Fibroblast of villous mesenchyme (primary cell): ENCODE measurements at places on chromosomes 16 and 17.
A peak's percentile ranks its signal among the peaks of the same experiment; 100 is the strongest.

GRCh38 chr16:83345846-83346640 lies 461.7 kb upstream of the HSBP1 start:
- no peak for DNase-seq

DNA sequence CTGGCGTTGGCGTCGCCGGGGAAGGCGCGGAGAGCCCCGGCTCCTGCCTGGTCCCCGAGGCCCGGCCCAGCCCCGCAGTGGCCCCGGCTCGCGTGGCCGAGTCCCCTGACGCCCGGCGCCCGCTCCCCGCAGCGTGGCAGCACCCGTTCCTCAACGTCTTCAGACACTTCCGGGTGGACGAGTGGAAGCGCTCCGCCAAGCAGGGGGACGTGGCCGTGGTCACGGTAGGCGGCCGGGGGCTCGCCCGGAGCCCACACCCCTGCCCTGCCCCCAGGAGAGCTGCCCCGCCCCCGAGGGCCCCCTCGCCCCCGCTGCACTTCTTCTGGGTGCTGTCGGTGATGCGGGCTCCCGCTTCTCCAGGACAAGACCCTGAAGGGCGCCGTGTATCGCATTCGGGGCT lies 466 bp downstream of the WDR90 start:
- DNase-seq: no peak

DNA sequence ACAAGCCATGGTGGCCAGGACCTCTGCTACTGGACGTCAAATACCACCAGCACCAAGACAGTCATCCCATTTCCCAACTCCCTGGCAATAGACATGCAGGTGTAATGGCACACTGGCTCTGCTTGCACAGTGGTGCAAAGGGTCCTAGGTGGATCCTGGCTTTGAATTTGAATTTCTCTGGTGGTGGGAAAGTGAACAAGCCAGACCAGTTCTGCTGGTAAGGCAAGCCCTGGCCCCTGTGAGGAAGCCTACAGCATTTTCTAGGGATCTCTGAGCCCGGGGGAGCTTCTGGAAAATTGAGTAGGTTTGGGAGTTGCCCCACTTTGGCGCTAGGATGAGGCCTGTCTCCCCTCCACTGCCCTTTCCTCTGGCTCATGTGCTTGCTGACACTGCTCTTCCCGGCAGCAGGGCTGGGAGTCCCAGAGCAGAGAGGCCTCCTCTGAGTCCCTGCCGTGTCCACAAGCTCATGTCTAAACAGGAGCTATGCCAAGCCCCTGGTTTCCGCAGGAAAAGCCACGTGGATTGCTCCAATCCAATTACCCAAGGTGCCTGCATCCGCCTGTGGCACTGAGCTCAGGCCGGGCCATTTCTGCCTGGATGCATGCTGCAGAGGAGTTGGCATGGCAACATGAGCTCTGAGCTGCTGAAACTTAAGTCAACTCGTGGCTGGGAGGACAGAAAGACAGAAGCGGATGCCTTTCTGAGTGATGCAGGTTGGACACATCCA lies 67.0 kb downstream of the PRMT7 start:
- no peak for DNase-seq

DNA sequence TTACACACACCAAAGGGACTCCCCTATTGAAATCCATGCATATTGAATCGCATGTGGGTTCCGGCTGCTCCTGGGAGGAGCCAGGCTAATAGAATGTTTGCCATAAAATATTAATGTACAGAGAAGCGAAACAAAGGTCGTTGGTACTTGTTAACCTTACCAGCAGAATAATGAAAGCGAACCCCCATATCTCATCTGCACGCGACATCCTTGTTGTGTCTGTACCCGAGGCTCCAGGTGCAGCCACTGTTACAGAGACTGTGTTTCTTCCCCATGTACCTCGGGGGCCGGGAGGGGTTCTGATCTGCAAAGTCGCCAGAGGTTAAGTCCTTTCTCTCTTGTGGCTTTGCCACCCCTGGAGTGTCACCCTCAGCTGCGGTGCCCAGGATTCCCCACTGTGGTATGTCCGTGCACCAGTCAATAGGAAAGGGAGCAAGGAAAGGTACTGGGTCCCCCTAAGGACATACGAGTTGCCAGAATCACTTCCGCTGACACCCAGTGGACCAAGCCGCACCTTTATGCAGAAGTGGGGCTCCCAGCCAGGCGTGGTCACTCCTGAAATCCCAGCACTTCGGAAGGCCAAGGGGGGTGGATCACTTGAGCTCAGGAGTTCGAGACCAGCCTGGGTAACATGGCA lies 2.2 kb downstream of the GAA start:
- no peak for DNase-seq

- no peak for DNase-seq
Measured at GRCh38 chr17:48630925-48631692, 5.0 kb upstream of the HOXB9 start.

- DNase-seq: no peak
Measured at GRCh38 chr17:1634841-1635650, 6.4 kb upstream of the SLC43A2 start.

DNA sequence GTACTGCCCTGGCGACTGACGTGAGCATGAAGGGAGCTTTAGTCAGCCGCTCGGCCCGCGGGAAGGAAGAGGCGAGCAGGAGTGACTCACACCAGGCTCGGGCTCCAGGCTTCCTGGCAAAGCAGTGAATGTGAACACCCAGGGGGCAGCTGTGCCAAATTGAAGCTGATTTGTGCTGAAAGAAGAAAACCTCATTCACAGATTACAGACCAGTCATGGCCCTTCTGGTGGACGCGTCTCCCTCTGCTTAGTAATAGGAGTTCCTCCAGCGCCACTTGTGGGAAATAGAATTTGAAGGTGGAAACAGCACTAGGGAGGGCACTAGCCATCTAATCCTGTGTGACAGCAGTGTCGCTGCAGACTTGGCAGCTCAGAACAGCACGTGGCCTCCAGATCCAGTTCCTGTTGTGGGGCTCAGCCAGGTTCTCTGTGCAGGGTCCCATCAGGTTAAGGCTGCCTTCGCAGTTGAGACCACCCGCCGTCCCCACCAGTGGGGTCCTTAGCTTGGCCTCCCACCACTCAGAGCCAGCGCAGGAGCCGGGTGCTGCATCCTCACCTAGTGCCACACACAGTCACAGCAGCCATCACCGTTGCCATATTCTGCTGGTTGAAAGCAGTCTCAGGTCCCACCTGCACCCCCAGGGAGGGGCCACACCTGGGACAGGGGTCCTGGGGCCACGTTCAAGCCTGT lies 164.5 kb upstream of the CHMP6 start:
- DNase-seq: peak; percentile 92

DNA sequence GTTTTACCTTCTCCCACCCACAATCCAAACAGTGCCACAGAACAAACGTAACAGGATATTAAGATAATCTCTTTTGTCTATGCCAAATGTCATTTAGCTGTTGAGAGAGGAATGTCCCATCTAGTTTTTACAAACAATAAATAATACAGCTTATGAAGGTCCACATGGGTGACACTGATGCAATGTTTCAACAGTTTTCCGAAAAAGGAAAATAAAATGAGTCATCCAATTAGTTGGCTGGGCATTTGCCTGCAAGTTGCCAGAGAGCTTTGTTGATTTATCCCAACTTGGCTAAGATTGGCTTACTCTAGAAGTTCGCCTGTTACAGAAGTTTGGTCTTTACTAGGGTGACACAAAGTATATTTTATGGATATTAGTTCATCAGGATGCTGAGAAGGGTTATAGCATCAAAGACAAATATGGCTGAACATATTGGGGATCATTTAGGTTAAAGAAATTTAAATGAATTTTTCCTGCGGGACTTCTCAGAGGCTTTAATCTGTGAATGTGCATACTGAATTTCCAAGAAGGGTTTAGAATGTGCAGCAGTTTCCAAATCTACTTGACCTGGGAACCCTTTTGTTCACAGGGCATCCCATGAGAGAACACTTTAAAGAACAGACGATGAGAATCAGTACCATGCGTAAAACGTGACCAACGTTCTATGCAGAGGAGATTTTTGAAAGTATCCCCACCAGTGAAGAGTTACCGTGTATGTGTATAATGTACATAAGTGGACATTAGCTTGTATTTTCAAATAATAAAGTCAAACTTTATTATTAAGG lies 73.1 kb downstream of the CDH13 start:
- peak; percentile 89 for DNase-seq

DNA sequence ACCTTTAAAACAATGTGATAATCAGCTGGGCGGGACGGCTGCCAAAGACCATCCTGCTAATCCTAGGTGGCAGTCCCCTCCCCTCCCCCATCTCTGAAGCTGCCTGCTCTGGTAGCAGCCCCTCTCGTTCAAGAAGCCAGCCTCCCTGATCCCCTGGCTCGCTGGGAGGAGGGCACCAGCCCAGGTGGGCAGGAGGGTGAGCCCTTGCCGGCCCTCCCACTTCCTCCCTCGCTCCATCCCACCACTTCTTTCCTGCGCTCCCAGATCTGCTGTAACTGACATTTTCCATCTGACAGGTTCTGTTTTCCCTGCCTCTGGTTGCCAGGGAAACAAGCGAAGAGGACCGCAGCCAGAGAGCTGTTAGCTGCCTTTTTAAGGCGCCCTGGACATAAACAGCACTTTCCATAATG lies 155.7 kb upstream of the TNRC6C start:
- DNase-seq: no peak

DNA sequence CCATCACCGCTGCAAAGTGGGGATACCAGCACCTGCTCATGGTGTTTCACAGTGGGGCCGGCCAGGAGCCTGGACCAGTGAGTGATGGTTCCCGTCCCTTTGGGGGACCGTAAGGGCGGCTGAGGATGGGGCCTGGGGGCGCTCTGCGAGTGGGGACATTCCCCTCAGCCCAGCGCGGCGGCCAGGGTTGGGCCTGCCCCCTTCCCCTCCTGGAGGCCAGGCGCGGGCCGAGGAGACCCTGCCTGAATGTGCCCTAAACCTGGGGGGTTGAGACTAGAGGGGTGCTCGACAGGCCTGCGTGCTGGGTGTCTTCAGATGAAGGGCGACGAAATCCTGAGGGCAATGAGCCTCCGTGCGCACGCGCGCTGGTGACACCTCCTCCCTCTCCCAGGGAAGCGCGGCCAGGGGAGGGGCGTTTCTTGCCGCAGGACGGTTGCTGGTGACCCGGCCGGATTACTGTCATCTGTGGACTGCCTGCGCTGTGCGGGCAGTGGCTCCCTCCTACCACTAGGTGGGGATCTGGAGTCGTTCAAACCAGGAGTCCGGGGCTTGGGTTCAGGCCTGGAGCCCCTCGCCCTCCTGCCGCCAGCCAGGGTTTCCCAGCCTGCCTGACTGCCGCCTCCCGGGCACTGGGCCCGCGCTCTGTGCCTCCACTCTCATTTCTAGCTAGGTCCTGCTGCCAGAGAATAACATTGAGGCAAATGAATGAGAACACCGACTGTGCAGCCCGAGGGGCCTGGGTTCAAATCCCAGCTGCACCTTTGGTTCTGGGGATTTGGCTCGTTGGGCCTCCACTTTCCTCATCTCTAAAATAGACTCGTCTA lies 17.1 kb downstream of the TBX2 start:
- peak; percentile 90 for DNase-seq

GRCh38 chr17:41539071-41539492 lies 11.0 kb upstream of the KRT19 start:
- DNase-seq: peak; percentile 12

- peak; percentile 83 for DNase-seq
Measured at GRCh38 chr17:8176197-8176940, at the start of gene TMEM107. Gene TMEM107, minus strand, starts transcription at chr17:8176380. Its CDS starts 94 bp downstream, at chr17:8176286.

- no peak for DNase-seq
Measured at GRCh38 chr16:10896723-10897122, 19.7 kb downstream of the CIITA start.

DNA sequence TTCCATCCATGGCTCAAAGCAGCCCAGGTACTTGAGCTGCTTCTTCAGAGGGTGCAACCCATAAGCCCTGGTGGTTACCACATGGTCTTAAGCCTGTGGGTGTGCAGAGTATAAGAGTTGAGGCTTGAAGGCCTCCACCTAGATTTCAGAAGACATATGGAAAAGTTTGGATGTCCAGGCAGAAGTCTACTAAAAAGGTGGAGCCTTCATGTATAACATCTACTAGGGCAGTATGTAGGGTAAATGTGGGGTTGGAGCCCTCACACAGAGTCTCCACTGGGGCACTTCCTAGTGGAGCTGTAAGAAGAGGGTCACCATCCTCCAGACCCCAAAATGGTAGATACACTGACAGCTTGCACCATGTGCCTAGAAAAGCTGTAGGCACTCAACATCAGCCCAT lies 120.9 kb downstream of the HS3ST3A1 start:
- DNase-seq: no peak
